Fibroblast of the aortic adventitia (primary cell): ENCODE measurements at places on chromosomes 5 and 9. TPM values are rescaled to one million over a fixed set of nuclear protein-coding genes. Genes with fewer than 3 reads are reported as not detected.

CDH10 gene
- total RNA-seq, result 0.65 and 1.4 TPM in 2 replicates

LCN9 gene
- not detected in 2 replicates for total RNA-seq

SLC36A2 gene
- not detected in 2 replicates for total RNA-seq

STPG3 gene
- total RNA-seq, result not detected in 2 replicates

GRAMD2B gene
- total RNA-seq, result 13.5 and 23.5 TPM in 2 replicates

CARD6 gene
- 24.2 and 34.3 TPM in 2 replicates for total RNA-seq

SH3TC2 gene
- total RNA-seq, result 1.6 and 4.1 TPM in 2 replicates

DAPK1 gene
- 30.9 and 119 TPM in 2 replicates for total RNA-seq

RASGRF2 gene
- total RNA-seq, result 0.49 and 3.3 TPM in 2 replicates

SLC25A2 gene
- total RNA-seq, result 0.72 TPM in 1 of 2 replicates, not detected in the other

QRFP gene
- total RNA-seq, result not detected in 2 replicates

LECT2 gene
- not detected in 2 replicates for total RNA-seq

CMYA5 gene
- 1.7 and 7.5 TPM in 2 replicates for total RNA-seq

ZNF883 gene
- total RNA-seq, result 4.3 and 4.4 TPM in 2 replicates

C9 gene
- total RNA-seq, result not detected in 2 replicates

TMOD1 gene
- total RNA-seq, result 0.16 and 0.18 TPM in 2 replicates

MARCOL gene
- not detected in 2 replicates for total RNA-seq

ZDHHC11B gene
- total RNA-seq, result under 0.01 and 0.74 TPM in 2 replicates

GKAP1 gene
- 1.4 and 2.2 TPM in 2 replicates for total RNA-seq

ADGRD2 gene
- not detected in 2 replicates for total RNA-seq

KIF20A gene
- 1.3 and 24.7 TPM in 2 replicates for total RNA-seq

ATG10 gene
- total RNA-seq, result 8.8 and 16.8 TPM in 2 replicates

ACTBL2 gene
- total RNA-seq, result not detected in 2 replicates

SEMA5A gene
- total RNA-seq, result 13.9 and 57.0 TPM in 2 replicates

HARS1 gene
- 52.2 and 62.9 TPM in 2 replicates for total RNA-seq

NANS gene
- 46.6 and 62.5 TPM in 2 replicates for total RNA-seq

LHFPL2 gene
- 42.8 and 81.2 TPM in 2 replicates for total RNA-seq

PCDHA13 gene
- total RNA-seq, result 0.08 TPM in 1 of 2 replicates, not detected in the other

PCDHB9 gene
- total RNA-seq, result 0.41 and 1.2 TPM in 2 replicates

TUSC1 gene
- total RNA-seq, result 10.5 and 11.3 TPM in 2 replicates

PCDHGA1 gene
- total RNA-seq, result 0.90 and 1.4 TPM in 2 replicates

AFAP1L1 gene
- total RNA-seq, result 2.3 and 10.8 TPM in 2 replicates

TRIM41 gene
- total RNA-seq, result 12.7 and 19.1 TPM in 2 replicates

CDH6 gene
- total RNA-seq, result 7.4 and 103 TPM in 2 replicates

SPAAR gene
- total RNA-seq, result not detected in 2 replicates

SLC6A7 gene
- total RNA-seq, result not detected in 2 replicates

C9orf152 gene
- total RNA-seq, result 0.16 TPM in 1 of 2 replicates, not detected in the other

PDLIM4 gene
- total RNA-seq, result 37.3 and 41.8 TPM in 2 replicates

BRD9 gene
- 26.8 and 119 TPM in 2 replicates for total RNA-seq

SPINK5 gene
- total RNA-seq, result not detected in 2 replicates

ELOVL7 gene
- total RNA-seq, result 0.18 TPM in 1 of 2 replicates, not detected in the other

ORM2 gene
- not detected in 2 replicates for total RNA-seq

HBEGF gene
- 0.41 and 0.90 TPM in 2 replicates for total RNA-seq

SLF1 gene
- 5.3 and 11.2 TPM in 2 replicates for total RNA-seq

FAM169A gene
- total RNA-seq, result under 0.01 and 0.16 TPM in 2 replicates
